Activated B cell treated with CpG ODN at 0.5 μM for 24 hours (primary cell): ENCODE measurements at places on chromosomes 5 and 9. TPM values are rescaled to one million over a fixed set of nuclear protein-coding genes. Genes with fewer than 3 reads are reported as not detected.

- H3K27me3 ChIP-seq, result no peaks in the 10 kb centered on the region
- H3K36me3 ChIP-seq, result no peaks in the 10 kb centered on the region
- peaks cover 21% of the 10 kb centered on the region for H3K4me1 ChIP-seq
- no peak for DNase-seq
- H3K4me3 ChIP-seq, result no peak overlapping the region
These were observed 209.3 kb downstream of the DAB2IP start for GRCh38 chr9:121860744-121861143.

DNA sequence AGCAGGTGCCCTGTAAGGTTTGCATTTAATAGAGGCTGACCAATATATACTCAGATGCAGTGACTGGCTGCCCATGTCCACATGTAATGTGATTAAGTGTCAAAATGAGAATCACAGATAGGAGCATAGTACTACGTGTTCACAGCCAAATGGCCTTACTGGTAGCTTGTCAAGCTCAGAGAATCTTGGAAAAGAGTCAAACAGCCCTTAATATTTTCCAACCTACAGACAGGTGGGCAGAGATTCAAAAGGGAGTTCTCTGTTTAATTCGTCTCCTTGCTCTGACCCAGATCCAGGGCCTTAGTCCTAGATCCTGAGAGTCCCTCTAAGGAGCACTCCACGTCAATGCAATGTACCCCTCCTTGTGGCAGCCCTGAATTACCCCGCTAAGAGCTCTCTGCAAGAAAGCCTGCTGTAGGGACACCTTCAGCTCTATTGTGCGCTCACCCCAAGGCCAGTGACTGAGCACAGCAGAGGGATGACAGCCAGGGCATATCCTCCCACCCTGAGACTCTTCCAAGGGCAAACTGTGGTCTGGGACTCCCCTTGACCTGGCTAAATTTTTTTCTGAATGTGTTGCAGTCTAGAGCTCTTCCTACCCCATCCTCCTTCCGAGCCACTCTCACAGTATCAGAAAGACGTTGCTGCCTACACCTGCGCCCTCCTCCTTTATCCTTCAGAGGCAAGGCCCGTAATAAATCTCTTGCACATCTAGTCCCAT lies 159.2 kb downstream of the SNCAIP start:
- peaks cover 22% of the 10 kb centered on the region for H3K27me3 ChIP-seq
- H3K36me3 ChIP-seq, result no peaks in the 10 kb centered on the region
- H3K27ac ChIP-seq, result no peak overlapping the region
- no peak overlapping the region for H3K4me3 ChIP-seq
- H3K4me1 ChIP-seq, result no peaks in the 10 kb centered on the region

DNA sequence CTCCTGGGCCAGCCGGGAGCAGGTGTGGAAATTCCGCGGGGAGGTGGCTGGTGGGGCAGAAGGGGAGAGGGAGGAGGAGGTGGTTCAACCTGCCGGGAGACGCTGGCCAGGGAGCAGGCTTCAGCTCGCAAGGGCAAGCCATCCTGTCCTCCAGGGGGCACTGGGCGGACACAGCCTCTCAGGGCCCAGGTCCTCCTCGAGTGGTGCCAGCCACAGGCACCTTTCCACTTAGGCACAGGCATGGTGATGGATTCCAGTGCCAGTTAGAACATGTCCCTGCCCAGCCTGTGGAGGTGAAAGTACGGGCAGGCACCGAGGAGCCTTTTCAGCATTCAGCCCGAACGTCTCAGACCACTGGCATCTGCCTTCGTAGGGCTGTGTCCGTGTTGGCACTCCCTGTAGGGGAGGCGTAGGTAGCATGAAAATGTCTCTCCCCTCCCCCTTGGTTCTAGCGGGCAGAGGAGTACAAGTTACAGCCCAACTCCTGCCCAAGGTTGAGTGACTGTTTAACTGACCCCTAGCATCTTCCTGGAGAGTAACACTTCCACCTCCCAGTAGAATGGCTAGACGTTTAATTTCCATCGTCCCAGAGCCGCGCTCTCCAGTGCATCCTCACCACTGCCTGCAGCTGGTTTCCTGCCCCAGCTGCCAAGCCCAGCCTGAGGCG lies 48.9 kb downstream of the DAB2IP start:
- peak overlapping the region; percentile 70 for H3K4me3 ChIP-seq

DNA sequence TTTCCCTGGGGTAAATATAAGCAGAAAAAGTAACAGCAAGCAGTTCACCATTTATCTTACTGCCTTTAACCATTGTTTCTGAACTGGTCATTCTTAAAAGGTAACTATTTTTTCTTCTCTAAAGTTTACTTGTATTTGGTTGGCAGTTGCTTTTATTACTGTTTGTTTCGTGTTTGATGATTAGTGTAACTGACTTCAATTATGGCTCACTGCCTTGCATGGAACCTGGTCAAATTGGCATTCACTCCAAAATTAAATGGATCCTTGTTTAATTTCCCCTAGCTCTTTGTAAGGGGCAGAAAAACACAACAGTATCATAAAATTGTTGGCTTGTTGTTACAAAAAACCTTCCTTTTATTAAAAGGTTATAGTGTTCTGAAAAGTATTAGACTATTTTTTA lies 1723.9 kb upstream of the CDH6 start:
- no peaks in the 10 kb centered on the region for H3K36me3 ChIP-seq
- H3K4me1 ChIP-seq, result no peaks in the 10 kb centered on the region
- H3K27me3 ChIP-seq, result no peaks in the 10 kb centered on the region
- H3K27ac ChIP-seq, result no peak overlapping the region

Gene CYLC2
- not detected in 2 replicates for total RNA-seq

- H3K27me3 ChIP-seq, result no peaks in the 10 kb centered on the region
- no peak for DNase-seq
- no peak overlapping the region for H3K27ac ChIP-seq
These were observed 89.1 kb upstream of the PPP2R2B start for GRCh38 chr5:146967646-146968045.

DNA sequence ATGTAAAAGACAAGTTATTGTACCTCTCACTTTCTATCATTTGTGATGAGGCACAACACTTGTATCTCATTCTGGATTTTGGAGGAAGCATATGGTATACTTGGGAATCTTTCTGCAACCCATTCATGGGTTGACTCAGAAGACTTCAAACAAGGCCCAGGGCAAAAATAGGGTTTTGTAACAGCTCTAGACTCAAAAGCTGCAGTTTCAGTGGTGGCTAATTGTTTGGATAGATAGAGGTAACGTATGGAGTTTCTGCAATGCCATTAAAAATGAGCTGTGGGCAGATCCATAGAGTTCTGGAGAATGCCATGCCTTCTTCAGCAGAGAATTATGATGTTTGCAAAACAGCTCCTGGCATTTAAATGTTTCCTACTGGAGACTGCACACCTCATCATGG lies 279.6 kb upstream of the VLDLR start:
- no peaks in the 10 kb centered on the region for H3K27me3 ChIP-seq
- no peak for DNase-seq
- no peaks in the 10 kb centered on the region for H3K36me3 ChIP-seq
- no peak overlapping the region for H3K27ac ChIP-seq
- H3K4me1 ChIP-seq, result no peaks in the 10 kb centered on the region
- H3K4me3 ChIP-seq, result no peak overlapping the region

Gene ENC1
- total RNA-seq, result 6.6 and 7.2 TPM in 2 replicates

- DNase-seq, result no peak
- no peak overlapping the region for H3K27ac ChIP-seq
- no peaks in the 10 kb centered on the region for H3K4me1 ChIP-seq
- H3K36me3 ChIP-seq, result no peaks in the 10 kb centered on the region
These were observed 271.6 kb downstream of the PLK2 start for GRCh38 chr5:58188262-58188651.
